ENCODE measurements at places on chromosomes 7 and 10.
A peak's percentile ranks its signal among the peaks of the same experiment; 100 is the strongest.

- DNase-seq = peak; percentile 91
Measured at GRCh38 chr10:63115732-63116383, 17.3 kb upstream of the NRBF2 start.

DNA sequence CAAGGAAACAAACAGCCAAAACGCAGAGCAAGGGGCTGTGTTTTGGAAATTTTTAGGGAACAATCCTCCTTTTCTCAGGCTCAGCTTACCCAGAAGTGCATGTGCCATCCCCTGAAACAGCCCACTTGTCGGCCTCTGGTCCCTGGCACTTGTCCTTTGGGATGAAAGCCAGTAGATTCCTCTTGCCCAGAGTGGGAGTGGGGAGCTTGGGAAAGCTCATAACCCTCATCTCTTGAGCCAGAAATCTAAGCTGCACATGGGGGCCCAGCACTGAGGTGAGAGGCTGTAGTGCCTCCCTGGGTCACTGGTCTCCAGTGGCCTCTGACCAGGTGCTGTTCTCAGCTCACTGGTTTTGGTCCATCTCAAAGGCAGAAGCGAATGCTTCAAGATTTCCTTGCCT lies 150.3 kb downstream of the RNF216 start:
- no peak for DNase-seq

DNA sequence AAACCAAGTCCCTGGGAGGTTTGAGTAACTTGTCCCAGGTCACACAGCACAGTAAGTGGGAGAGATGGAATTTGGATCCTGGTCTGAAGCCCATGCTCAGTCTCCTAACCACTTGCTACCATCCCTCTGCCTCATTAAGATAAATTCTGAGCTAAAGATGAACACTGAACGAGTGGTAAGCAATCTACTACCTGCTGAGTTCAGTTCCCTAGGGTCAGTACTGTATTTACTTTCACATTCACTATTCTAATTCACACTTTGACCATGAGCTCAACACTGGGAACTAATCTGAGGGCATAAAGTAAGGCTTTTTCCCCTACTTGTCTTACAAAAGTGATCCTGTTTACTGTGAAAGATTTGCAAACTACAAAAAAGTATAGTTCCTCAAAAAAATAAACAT lies 2.4 kb downstream of the UROS start:
- no peak for DNase-seq

DNA sequence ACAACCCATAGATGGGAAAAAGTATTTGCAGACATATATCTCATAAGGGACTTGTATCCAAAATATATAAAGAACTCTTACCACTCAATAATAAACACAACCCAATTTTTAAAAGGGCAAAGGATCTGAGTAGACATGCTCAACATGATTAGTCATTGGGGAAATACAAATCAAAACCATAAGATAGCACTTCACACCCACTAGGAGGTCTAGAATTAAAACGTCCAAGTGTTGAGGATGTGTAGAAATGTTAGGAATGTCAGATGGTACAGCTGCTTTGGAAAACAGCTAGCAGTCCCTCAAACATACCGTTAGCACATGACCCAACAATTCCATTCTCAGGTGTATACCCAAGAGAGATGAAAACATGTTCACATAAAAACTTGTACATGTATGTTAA lies 8.3 kb downstream of the PSTK start:
- no peak for DNase-seq

DNA sequence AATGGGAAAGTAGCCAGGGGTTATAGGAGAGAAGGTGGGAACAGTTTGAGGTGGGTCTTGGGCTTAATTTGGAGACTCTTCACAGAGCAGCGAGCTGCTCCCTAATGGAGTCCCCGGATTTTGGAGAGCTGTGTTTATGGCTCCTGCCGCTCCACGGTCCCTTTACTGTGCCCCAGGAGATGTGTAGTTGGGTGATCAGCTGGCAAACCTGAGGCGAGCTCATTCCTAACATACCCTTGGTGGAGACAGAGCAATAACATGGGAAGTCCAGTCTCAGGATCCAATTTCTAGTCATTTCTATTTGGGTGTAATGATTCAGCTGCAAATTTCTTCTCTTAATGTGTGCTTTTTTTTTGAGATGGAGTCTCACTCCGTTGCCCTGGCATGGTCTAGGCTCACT lies 1.5 kb downstream of the GARIN1A start:
- DNase-seq = no peak

DNA sequence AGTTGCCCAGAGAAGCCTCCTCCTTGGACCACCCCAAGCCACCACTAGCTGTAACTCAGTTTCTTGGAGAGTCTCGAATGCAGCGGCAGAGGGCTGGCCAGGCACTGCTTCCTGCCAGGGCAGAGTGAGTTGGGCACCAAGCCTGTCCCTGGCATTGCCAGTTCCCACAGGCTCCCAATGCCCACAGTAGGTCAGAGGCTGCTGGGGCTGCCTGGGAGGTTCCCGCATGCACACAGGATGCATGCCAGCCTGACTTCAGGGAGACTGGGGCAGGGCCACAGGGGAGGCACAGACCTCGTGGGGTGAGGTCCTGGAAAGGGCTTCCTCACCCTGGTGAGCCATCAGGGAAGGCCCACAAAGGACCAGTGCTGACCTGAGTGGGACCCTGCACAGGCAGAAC lies 152.8 kb downstream of the ZNF248 start:
- DNase-seq = peak; percentile 56

DNA sequence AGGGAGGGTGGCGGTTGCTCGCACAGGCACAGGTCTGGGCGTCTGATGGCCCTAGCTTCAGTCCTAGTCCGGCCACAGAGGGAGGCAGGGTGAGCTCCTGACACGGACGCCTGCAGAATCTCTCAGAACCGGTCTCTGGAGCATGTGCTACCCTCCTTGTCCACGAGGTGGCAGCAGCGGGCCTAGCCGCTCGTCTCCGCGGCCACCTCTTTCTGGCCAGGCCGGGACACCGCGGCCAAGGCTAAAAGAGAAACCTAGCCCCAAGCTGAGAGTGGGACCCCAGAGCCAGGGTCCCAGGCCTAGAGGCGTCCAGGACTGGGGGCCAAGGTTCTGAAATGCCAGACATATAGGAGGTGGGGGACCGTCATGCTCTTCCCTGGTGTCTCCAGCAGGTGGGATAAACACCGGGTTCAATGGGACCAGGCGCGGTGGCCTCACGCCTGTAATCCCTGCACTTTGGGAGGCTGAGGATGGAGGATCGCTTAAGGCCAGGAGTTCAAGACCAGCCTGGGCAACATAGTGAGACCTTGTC lies 3.2 kb upstream of the LAT2 start:
- peak; percentile 97 for DNase-seq
